ENCODE measurements at places on chromosomes 1 and 21.

- DNase-seq = no peak
Observed at GRCh38 chr1:35058988-35059387, 20.2 kb upstream of the ZMYM1 start.

- DNase-seq = peak; percentile 74
Observed at GRCh38 chr1:21956720-21957552, 19.8 kb upstream of the HSPG2 start.

DNA sequence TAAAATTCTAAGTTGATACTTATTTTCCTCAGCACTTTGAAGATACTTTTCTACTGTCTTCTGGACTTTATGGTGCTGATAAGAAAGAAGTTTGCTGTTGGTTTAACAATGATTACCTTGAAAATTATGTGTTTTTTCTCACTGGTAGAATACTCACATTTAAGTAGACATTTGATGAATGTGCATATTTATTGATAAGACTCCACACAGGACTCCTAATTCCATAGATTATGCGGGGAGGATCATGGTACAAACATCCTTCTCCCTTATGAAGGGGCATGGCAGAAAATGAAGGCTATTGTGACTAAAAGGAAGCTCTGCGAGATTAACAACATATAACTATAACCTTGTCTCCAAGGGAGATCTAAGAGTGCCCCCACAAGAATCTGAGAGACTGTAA lies 28.5 kb upstream of the ALDH9A1 start:
- DNase-seq = no peak

- no peak for DNase-seq
Observed at GRCh38 chr1:167651161-167651693, 21.2 kb downstream of the RCSD1 start.

GRCh38 chr1:67601539-67601938 lies 83.5 kb upstream of the GADD45A start:
- DNase-seq = no peak

GRCh38 chr1:53071167-53071865 lies 9.3 kb downstream of the PODN start:
- no peak for DNase-seq

DNA sequence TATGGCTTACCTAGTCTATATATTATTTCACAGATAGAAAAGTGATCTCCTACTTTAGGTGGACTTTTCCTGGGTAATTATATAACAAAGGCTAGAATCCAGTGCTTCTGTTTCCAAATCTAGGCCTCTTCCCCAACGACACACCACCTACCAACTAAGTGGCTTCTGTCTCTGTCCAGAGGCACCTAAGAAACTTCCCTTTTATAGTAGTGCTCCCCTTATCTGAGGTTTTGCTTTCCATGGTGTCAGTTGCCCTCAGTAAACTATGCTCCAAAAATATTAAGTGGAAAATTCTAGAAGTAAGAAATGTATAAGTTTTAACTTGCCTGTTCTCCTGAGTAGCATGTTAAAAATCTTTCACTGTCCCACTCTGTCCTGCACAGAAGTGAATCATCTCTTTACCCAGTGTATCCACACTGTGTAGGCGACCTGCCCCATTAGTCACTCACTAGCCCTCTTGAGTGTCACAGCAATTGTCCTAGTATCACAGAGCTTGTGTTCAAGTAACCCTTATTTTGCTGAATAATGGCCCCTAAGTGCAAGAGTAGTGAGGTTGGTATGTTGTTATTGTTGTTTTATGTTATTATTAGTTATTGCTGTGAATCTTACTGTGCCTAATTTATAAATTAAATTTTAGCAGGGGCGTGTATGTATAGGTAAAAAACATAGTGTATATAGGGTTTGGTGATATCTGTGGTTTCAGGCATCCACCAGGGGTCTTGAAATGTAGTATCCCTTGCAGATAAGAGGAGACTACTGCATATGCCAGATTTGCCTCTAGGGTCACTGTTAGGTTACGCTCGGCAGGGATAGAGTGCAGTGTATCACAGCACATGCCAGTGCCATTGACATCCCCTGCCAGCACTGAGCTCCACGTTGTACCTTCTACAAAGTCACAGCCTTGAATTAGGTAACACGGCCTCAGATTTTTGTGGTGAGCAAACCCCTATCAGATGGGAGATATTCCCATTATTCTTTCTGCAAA lies 14.7 kb upstream of the CD53 start:
- DNase-seq = no peak

GRCh38 chr1:39160703-39161102 lies 43.8 kb upstream of the MACF1 start:
- no peak for DNase-seq

DNA sequence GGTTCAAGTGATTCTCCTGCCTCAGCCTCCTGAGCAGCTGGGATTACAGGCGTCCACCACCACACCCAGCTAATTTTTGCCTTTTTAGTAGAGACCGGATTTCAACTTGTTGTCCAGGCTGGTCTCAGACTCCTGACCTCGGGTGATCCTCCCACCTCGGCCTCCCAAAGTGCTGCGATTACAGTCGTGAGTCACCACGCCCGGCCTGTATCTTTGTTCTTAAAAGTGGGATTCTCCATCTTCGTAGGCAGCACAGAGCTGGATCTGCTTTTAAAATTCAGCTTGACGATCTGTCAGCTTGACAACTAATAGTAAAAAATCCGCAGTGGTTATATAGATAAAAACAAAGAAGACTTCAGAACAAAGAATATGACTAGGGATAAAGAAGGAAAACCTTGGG lies 2.8 kb upstream of the GNG4 start:
- DNase-seq = no peak

GRCh38 chr1:223245411-223245810 lies 102.4 kb upstream of the TLR5 start:
- no peak for DNase-seq

GRCh38 chr21:36035381-36035791 lies 24.9 kb downstream of the SETD4 start:
- no peak for DNase-seq

- DNase-seq = peak; percentile 47
Observed at GRCh38 chr1:24501371-24502064, 1.1 kb upstream of the RCAN3 start.

DNA sequence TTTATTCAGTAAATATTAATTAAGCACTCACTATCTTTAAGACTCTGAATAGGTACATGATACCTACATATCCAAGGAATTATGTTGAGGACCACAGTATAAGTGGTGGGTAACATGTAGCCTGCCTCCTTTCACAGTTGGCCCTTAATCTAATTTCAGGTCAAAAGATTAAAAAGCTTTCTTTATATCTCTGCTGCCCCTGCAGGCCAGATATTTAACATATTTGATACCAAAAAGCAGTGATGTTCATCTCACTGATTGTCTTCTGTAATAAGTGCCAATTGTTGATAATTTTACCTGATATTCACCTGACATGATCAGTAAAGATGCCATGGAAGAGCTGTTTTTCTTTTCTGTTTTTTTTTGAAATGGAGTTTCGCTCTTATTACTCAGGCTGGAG lies 36.5 kb downstream of the RLF start:
- no peak for DNase-seq

DNA sequence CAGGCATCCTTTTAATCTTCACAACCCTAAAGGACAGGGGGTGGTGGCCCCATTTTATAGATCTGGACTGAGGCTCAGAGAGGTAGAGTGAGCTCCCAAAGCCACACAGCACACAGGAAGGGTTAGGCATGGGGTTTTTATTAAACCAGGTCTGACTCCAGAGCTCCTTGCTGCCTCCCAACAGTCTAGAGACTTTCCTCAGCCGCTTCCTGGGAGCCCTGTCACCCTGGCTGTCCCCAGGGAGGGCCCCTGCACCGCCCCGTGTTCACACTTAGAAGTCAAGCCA lies 8.0 kb upstream of the EPHA8 start:
- DNase-seq = no peak

DNA sequence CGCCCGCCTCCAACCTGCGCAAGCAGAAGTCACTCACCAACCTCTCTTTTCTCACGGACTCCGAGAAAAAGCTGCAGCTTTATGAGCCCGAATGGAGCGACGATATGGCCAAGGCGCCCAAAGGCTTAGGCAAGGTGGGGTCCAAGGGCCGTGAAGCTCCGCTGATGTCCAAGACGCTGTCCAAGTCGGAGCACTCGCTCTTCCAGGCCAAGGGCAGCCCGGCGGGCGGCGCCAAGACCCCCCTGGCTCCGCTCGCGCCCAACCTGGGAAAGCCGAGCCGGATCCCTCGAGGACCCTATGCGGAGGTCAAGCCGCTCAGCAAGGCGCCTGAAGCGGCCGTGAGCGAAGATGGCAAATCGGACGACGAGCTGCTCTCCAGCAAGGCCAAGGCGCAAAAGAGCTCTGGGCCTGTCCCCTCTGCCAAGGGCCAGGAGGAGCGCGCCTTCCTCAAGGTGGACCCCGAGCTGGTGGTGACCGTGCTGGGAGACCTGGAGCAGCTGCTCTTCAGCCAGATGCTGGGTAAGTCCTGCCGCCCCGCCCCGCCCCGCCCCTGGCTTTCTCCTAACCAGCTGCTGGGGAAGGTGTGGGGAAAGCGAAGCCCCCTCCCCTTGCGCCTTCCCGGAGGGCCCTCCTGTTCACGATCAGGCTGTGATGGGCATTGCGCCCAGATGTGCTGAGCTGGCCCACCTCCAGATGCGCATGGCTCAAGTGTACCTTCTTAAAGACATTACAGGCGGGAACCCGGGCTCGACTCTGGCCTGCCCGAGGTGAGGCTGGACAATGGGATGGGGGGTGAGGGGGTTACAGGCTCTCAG lies 110.2 kb downstream of the NAV1 start:
- no peak for DNase-seq

GRCh38 chr21:14758849-14759248 lies 212.7 kb upstream of the SAMSN1 start:
- DNase-seq = no peak

GRCh38 chr1:151243683-151244216 lies 10.8 kb upstream of the PSMD4 start:
- DNase-seq = no peak

- DNase-seq = no peak
Observed at GRCh38 chr1:43021547-43022474, 63.1 kb upstream of the SLC2A1 start.

DNA sequence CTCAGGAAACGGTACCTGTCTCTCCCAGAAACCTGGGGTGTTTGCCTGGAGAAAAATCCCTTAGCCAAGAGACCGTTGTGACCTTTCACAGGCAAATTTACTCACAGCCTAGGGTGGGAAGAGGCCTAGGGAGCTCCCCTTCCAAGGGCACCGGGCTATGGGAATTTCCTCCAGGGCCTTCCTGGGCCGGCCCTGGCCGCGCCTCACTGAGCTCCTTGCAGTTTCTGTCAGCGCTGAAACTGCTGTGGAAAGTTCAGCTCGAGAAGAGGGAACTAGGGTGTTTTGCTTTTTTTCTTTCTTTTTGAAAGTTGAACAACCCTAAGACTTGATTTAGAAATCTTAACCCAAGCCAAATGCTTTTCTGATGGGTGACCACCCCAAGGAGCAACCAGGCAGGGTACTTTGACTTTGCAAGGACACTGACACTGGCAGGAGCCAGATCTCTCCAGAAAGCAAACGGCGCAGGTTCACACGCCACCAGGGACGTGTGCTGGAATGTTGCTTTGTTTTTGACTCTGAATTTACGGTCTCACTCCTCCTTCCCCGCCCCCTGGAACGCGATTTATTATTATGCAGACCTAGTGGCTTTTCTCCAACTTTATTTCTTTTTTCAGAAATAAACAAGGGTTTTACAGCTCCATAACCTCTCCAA lies 229.6 kb upstream of the JUN start:
- no peak for DNase-seq

DNA sequence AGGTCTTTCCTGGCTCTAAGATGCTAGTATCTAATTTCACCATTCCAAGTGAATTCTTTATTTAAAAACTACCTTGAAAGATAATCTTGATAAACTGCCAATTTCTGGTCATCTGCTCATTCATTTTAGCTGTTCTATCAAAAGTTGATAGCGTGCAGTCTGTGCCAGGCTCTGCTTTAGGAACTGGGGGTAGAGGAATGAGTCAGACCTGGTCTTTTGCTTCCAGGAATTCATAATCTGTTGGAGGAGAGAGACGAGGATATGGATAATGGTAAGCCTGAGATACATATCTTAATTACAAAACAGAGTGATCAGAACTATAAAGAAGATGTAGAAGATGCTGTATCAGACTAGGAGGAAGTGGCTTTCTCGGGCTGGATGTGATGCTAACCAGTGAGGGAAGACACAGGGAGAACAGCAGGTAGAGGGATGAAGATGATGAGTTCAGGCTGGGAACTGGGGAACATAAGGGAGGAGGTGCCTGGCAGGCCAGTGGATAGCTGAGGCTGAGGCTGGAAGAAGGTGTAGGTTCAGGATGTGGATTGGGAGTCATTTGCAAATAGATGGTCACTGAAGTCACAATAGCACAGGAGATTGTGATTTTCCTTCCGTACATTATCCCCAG lies 12.3 kb upstream of the PHC2 start:
- no peak for DNase-seq

DNA sequence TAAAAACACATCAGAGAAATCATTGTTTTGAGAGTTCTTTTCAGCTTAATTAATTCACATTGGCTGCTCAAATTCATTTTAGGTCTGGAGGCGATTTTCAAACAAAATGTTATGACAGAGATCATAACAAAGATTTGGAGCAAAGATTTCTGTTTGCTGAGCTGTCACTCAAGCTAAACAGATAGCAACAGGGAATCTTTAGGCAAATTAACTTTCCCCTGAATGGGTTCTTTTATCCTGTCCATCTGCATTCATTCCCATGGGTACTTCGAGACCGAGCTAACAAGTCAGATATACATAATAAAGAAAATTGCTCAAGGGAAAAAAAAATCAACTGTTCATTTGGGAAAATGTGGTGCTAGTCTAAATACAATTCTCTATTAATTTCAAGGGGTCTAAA lies 30.2 kb upstream of the CA6 start:
- DNase-seq = no peak

DNA sequence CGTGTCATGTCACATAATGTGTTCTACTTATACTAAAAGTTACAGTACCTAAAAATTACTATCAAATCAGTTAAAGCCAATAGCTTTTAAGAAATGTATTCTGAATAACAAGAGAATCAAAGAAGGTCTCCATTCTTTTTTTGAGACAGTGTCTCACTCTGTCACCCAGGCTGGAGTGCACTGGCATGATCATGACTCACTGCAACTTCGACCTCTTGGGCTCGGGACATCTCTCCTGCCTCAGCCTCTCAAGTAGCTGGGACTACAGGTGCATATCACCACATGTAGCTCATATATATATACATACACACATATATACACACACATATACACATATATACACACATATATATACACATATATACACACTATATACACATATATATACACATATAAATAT lies 20.1 kb downstream of the COP1 start:
- DNase-seq = no peak

- DNase-seq = no peak
Observed at GRCh38 chr1:231401478-231401877, 20.6 kb downstream of the EGLN1 start.

DNA sequence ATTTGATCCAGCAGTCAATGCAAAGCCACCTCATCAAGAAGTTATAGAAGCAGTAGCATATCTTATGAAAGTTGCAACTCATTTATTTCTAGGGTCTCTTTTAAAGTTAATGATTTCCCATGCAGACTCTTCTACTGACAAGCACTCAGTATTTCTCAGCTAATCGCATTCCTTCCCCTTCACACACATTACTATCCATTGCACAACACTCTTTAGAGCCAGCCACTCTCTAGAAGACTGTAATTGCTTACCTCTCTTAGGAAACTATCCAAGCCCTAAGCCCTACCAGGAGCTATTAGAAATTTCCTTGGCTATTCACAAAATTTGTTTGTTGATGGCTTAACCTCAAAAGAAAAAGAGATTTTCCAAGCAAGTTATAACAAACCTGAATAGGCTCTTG lies 106.0 kb downstream of the ADAMTS1 start:
- no peak for DNase-seq
